ENCODE measurements at places on chromosomes 3 and 15.

DNA sequence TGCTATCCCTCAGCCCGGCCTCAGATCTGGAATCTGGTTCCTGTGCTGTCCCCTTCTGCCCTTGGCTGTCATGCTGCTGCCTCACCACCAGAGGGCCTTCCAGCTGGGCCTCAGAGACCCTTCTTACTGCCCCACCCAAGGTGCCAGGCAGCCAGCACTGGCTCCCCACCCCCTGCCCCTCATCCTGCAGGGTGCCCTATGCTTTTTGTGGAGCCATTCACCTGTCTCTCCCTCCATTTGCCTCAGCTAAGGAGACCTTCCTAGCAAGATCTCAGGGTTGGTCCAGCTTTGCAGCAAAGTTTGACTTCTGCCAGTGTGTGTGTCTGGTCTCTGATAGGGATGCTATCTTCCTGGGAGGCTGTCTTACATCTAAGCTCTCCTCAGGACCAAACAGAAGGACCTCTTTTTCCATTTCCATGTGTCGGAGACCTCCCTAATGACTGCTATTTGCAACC is 1.9 kb upstream of the VWA5B2 start:
- peak; percentile 47 for DNase-seq

GRCh38 chr3:142209655-142210054 is 15.7 kb downstream of the GK5 start:
- no peak for DNase-seq

- no peak for DNase-seq
Observed at GRCh38 chr3:178147001-178147400, 389.2 kb upstream of the KCNMB2 start.

- DNase-seq = peak; percentile 89
Observed at GRCh38 chr3:15064835-15065549, at the start of gene MRPS25. Gene MRPS25, minus strand, starts transcription at chr3:15065315. Its CDS starts 121 bp downstream, at chr3:15065194.

GRCh38 chr3:37130448-37130847 is 43.9 kb downstream of the LRRFIP2 start:
- no peak for DNase-seq

DNA sequence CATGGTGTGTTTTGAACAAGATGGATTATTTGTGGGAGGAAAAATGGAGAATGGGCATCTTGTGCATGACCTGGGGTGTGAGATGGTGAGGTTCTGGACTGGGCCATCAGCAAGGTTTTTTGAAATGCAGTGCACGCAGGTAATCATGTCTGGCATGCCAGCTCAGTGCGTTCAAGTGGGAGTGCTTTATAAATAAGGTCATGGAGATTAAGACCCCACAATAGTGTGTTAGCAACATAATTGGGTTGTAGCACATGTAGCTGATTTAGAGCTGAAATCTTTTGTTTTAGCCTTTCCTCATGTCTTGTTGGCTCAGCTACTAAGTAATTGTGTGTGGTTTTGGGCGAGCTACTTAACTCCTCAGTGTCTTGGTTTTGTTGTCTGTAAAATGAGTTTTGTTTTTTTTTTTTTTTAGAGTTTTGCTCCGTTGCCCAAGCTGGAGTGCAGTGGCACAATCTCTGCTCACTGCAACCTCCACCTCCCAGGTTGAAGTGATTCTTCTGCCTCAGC is 3.9 kb upstream of the CACNA1D start:
- DNase-seq = no peak

DNA sequence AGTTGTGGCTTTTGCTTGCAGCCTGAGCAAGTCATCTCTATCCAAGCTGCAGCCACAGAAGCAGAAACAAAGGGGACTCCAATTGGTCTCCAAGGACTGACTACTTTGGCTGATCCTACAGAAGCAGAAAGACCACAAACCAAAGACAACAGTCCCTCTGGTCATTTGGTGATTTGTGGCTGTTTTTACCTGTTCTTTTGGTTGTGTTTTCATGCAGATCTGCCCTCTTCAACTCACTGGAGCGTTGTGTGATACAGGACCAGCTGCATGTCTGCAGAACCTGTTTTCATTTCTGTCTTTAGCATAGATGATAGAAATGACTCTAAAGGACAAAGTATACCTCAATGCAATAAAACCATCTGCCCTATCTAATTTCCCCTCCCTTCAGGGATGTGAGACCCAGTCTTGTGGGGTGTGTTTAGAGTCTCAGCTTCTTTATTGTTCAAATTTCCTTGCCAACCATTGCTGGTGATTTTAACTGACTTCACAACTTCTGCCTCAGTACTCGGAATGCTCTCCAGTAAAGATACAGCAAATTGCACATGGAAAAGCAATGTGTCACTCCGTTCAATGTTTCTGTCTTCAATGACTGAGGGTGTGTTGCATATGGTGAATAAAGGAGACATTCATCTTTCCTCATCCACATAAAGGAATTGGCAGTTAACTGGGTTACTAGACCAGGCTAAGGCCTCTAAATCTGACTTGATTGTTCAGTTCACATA is 48.9 kb upstream of the SLC7A14 start:
- DNase-seq = no peak

DNA sequence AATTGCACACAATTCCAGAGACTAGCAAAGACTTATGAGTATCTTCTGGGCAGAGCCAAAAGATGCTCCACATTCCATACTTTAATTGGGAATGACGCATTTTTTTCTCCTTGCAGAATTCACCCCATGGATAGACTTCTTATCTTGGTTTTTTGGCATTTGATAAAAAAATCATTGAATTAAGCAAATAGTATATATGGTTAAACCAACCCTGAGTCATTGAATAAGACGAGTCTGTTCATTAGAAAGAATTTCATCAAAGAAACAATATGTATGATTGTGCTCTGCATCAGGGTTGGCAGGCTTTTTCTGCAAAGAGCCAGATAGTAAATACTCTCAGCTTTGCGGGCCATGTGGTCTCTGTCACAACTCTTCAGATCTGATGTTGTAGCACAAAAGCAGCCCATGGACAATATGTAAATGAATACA is 9.2 kb upstream of the PDZRN3 start:
- DNase-seq = no peak

DNA sequence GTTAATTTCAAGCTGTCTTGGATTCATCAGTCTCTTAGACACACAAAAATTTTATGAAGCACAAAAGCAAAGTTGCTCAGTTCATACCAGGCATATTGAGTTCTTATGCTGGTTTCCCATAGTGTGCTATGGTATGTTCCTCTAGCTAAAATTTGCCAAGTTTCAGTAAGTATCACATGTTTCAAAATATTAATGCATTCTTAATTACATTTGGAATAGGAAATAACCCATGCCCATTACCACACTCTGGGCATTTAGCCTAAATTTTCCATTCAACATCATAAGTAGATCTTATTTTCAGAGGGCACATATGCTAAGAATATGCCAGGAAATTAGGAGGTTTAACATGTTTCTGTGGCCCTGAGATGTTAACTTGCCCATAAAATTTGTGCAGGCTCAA is 289.9 kb downstream of the SHOX2 start:
- no peak for DNase-seq

GRCh38 chr3:52262447-52262846 is 16.0 kb downstream of the WDR82 start:
- DNase-seq = no peak

GRCh38 chr3:38031022-38031994 is 1.9 kb upstream of the PLCD1 start:
- DNase-seq = peak; percentile 60
